Naive thymus-derived CD8-positive, alpha-beta T cell (primary cell): ENCODE measurements at places on chromosomes 6 and 20.

- H3K27me3 ChIP-seq = peaks cover 16% of the 10 kb centered on the region
- no peak overlapping the region for H3K27ac ChIP-seq
- H3K4me3 ChIP-seq = no peak overlapping the region
- no peaks in the 10 kb centered on the region for H3K36me3 ChIP-seq
- DNase-seq = no peak
- no peaks in the 10 kb centered on the region for H3K4me1 ChIP-seq
These were observed 230.7 kb upstream of the QKI start for GRCh38 chr6:163183806-163184205.

DNA sequence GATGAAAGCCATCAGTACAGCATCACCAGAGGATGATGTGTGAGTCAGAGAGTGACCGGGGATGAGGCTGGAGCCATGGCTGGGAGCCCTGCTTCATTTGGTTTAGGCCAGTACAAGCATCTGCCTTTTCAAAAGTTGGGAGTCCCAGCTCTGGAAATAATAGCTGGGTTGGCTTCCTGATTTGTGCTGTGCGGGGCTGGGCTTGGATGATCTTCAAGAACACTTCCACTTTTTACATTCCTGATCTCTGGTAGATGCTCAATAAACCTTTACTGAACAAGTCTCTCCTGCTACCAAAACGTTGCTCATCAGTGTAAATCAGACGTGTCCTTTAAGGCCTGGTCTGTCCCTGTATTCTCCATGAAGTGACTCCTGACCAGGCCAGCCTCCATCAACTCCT lies 44.1 kb upstream of the ADGRF4 start:
- no peak overlapping the region for H3K27ac ChIP-seq
- H3K27me3 ChIP-seq = no peaks in the 10 kb centered on the region
- DNase-seq = no peak
- no peaks in the 10 kb centered on the region for H3K36me3 ChIP-seq

DNA sequence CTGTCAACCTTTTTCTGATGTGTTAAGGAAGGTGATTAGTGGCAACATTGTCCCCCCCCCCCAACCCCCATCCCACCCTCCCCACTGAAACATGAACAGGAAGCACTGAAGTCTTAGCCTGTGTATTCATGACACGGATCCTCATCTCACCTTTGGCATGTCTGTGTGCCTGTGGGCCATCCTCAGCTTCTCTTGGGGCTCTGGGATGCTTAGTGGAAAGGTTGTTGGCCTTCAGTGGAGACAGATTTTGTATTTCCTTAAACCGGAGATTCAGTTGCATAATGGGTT lies 93.6 kb downstream of the RREB1 start:
- H3K4me3 ChIP-seq = no peak overlapping the region
- H3K27ac ChIP-seq = no peak overlapping the region
- no peaks in the 10 kb centered on the region for H3K27me3 ChIP-seq
- DNase-seq = no peak
- H3K36me3 ChIP-seq = no peaks in the 10 kb centered on the region
- peaks cover 18% of the 10 kb centered on the region for H3K4me1 ChIP-seq

DNA sequence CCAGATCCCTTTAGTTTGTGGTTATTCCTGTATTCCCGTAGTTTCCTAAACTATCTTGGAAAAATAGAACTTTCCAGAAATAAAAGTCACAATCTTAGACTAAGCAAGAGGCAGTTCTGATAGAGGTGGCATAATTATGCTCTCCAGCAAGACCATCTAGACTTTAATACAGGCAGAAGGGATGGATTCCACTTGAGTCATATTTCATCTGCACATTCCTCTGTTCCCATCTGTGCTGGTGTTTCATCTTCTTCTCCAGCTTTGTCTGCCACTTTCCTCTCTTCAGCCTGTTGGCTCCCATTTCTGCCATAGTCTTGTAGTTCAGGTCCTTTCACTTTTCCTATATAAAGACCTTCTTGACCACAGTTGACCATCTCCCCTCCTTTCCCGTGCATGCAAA lies 102.9 kb downstream of the SOBP start:
- no peak overlapping the region for H3K4me3 ChIP-seq
- H3K4me1 ChIP-seq = no peaks in the 10 kb centered on the region
- H3K36me3 ChIP-seq = no peaks in the 10 kb centered on the region
- H3K27ac ChIP-seq = no peak overlapping the region
- peaks cover 4% of the 10 kb centered on the region for H3K27me3 ChIP-seq
- no peak for DNase-seq

DNA sequence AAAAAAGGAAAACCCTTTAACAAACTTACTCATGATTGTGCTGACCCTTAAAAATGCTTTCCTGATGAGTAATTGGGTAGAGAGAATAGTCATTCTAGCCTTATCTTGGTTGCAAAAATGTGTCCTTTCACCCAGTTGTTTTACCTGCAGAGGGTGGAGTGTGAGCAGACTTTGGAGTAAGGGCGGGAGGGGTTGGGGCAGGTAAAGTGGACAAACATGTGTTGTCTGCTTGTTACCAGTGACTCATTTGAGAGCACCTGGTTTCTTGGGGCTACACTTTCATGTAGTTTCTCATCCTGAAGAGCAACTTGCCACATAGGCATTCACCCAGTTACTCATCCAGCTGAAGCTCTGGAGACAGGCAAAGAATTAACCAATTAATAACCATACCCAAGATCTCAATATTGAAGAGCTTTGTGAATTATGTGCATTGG lies 121.1 kb downstream of the TNFRSF21 start:
- no peak overlapping the region for H3K27ac ChIP-seq
- no peaks in the 10 kb centered on the region for H3K4me1 ChIP-seq
- no peak for DNase-seq
- H3K36me3 ChIP-seq = no peaks in the 10 kb centered on the region
- H3K27me3 ChIP-seq = no peaks in the 10 kb centered on the region

DNA sequence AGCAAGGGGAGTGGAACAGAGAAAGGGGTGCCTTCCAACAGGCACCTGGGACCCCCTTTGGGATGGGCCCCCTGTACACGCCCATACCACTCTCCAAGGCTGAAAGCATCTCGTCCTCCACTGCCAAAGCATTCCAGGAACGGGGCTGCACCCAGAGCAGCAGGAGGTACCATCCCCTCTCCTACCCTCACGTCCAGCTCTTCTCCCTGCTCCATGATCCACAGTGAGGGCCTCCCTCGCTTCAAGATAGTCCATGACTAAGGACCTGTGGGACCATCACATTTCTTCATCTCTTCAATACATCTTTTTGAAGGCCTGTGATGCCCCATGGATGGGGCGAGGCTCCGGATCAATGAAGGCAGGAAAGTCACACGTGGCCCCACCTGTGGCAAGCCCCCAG lies 209.9 kb downstream of the ANKRD60 start:
- peaks cover 13% of the 10 kb centered on the region for H3K4me1 ChIP-seq
- peaks cover 28% of the 10 kb centered on the region for H3K27me3 ChIP-seq
- DNase-seq = no peak
- no peak overlapping the region for H3K4me3 ChIP-seq
- H3K36me3 ChIP-seq = no peaks in the 10 kb centered on the region

GRCh38 chr20:49843770-49844380 lies 31.2 kb downstream of the SLC9A8 start:
- H3K36me3 ChIP-seq = peaks cover 14% of the 10 kb centered on the region
- DNase-seq = no peak
- H3K27ac ChIP-seq = peak overlapping the region; percentile 61
- peaks cover 8% of the 10 kb centered on the region for H3K4me1 ChIP-seq

GRCh38 chr6:160363016-160363996 lies 15.1 kb downstream of the SLC22A3 start:
- DNase-seq = no peak
- no peak overlapping the region for H3K4me3 ChIP-seq
- H3K4me1 ChIP-seq = no peaks in the 10 kb centered on the region
- no peak overlapping the region for H3K27ac ChIP-seq
- peaks cover 3% of the 10 kb centered on the region for H3K27me3 ChIP-seq
- H3K36me3 ChIP-seq = no peaks in the 10 kb centered on the region

GRCh38 chr6:145189836-145190235 lies 545.5 kb downstream of the EPM2A start:
- no peaks in the 10 kb centered on the region for H3K27me3 ChIP-seq
- no peaks in the 10 kb centered on the region for H3K4me1 ChIP-seq
- no peak for DNase-seq
- no peak overlapping the region for H3K4me3 ChIP-seq
- no peaks in the 10 kb centered on the region for H3K36me3 ChIP-seq

GRCh38 chr6:38617856-38618255 lies 21.9 kb downstream of the BTBD9 start:
- no peak for DNase-seq
- no peak overlapping the region for H3K4me3 ChIP-seq
- H3K27me3 ChIP-seq = no peaks in the 10 kb centered on the region
- H3K36me3 ChIP-seq = no peaks in the 10 kb centered on the region
